ENCODE measurements at places on chromosomes 4 and X.
A peak's percentile ranks its signal among the peaks of the same experiment; 100 is the strongest.

GRCh38 chr4:117429061-117429460 is 343.7 kb upstream of the TRAM1L1 start:
- no peak for DNase-seq

- DNase-seq = peak; percentile 83
Measured at GRCh38 chrX:101595739-101596419, 21.9 kb downstream of the ARMCX6 start.

DNA sequence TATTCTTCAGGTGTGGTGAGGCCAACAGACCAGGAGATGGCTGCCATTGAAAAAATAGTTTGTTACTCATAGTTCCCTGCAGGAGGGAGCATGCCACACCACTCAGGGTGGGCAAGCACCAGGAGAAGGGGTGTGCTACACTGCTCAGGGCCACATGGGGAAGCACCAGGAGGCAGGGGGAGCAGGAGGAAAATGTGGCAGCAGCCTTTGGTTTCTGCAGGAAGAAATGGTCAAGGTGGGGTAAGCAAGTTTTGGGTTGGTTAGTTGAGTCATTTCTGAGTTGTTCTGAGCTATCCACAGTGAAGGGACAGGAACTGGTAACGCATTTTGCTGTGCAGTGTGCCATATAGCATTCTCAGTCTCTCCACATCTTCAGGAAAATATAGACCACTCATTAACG is 23.8 kb downstream of the FGFBP1 start:
- DNase-seq = no peak

DNA sequence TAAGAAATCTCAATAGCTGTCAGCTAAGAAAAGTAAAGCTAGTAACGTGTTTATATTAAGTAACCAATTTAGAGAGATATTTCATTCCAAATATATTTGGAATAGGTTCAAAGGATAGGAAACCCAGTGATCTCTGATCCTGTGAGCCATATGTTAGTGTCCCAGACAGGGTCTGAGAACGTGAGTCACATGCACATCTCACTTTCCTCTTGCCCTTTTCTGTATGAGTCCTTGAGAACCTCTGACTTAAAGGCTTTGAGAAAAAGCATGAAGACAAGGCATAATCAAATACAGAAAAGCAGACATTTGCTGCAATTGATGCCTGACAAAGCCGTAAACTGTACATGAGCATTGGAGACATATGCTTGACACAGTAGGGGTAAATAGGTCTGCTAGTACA is 655.1 kb upstream of the ADGRL3 start:
- no peak for DNase-seq

- DNase-seq = no peak
Measured at GRCh38 chr4:1033840-1034551, 22.6 kb downstream of the FGFRL1 start.

DNA sequence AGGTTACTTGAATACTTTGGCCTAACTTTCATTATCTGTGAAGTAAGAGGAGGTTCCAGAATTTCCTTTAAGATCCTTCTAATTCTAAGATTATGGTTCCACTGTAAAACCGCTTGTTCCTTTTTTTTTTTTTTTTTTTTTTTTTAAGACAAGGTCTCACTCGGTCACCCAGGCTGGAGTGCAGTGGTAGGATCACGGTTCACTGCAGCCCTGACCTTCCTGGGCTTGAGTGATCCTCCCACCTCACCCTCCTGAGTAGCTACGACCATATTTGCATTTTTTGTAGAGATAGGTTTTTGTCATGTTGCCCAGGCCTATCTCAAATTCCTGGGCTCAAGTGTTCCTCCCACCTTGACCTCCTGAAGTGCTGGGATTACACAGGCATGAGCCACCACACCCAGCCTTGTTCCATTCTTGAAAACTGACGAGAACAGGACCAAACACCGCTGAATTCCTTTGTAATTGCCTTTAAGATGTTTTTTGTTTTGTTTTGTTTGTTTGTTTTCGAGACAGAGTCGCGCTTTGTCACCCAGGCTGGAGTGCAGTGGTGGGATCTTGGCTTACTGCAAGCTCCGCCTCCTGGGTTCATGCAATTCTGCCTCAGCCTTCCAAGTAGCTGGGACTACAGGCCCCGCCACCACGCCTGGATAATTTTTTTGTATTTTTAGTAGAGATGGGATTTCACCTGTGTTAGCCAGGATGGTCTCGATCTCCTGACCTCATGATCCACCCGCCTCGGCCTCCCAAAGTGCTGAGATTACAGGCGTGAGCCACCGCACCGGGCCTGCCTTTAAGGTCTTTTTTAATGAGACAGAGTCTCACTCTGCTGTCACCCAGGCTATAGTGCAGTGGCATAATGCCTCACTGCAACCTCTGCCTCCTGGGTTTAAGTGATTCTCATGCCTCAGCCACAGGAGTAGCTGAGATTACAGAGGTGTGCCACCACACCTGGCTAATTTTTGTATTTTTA is 6.8 kb downstream of the PDS5A start:
- no peak for DNase-seq

GRCh38 chr4:130855533-130855932 is 1759.6 kb downstream of the C4orf33 start:
- DNase-seq = no peak

- DNase-seq = peak; percentile 93
Measured at GRCh38 chr4:40196724-40197281, at the start of gene RHOH. TSS of gene RHOH (plus strand) at chr4:40197031. CDS start at chr4:40243387, 46,356 bp downstream.

DNA sequence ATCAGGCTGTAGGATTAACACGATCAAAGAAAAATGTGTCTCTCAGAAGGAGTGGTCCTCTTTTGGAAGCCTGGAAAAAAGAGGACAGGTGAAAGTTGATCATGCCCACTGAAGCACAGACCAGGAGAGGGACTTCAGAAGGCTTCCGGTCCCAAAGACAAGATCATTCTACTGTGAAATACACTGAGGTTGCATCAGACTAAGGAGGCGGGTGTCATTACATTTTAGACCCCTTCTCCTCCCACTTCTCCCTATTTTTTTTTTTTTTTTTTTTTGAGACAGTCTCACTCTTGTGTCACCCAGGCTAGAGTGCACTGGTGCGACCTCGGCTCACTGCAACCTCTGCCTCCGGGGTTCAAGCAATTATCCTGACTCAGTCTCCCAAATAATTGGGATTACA is 67.5 kb downstream of the RBM47 start:
- no peak for DNase-seq

DNA sequence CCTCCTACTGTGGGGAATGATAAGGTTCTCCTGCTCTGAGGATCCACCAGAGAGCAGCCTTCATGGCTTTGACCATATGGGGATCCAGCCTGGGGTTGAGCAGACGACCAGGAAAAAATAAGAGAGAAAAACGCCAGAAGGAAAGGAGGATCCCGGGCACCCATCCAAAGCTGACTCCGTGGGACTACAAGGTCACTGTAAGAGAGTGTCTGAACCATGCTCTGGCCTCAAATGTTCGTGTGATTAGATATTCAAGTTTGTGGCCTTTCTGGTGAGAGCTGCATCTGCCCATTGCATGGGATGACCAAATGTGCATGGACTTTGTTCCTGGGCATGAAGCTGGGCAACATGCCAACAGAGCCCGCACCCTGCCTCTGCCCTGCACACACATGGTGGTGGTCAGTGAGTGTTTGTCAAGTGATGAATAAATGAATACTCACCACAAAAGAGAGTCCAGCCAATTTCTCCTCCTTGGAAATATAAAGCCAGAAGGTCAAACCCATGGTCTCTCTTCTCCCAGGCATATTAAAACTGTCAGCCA is 346.0 kb upstream of the GATB start:
- no peak for DNase-seq

- no peak for DNase-seq
Measured at GRCh38 chrX:9555354-9555753, 90.5 kb downstream of the TBL1X start.

DNA sequence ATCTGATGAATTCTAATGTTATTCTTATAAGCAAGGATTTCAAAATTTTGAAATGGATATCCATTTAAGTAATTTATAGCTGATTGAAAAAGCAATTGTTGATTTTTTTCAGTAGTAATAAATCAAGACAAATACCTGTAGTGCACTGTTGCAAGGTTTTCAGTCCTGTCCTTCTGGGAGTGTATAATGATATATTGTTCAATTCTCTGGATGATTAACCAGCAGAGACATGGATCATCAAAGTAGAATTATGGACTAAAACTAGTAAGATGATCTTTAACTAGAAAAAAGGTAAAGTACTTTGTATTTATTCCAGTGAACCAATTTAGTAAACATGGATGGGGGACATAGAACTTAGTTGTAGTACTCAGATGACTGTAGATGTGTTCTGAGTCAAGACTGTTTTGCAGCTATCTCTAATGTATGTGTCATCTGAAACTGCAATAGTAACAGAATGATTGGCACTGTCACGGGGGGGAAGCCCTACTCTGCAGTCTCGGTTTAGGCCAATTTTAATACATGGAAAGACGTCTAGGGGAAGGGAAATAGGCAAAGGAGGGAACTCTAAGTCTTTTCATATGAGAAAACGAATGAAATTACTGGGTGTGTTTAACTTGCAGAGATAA is 121.9 kb downstream of the GLRA3 start:
- no peak for DNase-seq

- DNase-seq = no peak
Measured at GRCh38 chr4:106767991-106768390, 268.1 kb downstream of the DKK2 start.

DNA sequence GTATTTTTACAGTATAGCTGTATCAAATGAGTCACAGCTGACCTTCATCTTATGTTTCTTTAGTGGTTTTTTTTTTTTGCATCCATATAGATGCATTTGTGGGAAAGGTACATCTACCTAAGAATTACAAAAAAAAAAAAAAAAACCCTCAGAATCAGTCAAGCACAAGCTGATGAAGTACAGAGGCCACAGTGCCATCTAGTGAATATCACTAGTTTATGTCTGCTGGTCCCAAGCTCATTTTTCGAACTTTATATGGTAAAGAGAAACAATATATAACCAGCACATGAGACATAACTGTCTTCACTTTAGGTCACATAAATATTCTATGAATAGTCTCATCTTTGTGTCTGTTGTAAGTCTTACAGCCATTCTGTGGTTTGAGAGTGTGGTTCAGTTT is 220.1 kb downstream of the DLG3 start:
- DNase-seq = peak; percentile 65

DNA sequence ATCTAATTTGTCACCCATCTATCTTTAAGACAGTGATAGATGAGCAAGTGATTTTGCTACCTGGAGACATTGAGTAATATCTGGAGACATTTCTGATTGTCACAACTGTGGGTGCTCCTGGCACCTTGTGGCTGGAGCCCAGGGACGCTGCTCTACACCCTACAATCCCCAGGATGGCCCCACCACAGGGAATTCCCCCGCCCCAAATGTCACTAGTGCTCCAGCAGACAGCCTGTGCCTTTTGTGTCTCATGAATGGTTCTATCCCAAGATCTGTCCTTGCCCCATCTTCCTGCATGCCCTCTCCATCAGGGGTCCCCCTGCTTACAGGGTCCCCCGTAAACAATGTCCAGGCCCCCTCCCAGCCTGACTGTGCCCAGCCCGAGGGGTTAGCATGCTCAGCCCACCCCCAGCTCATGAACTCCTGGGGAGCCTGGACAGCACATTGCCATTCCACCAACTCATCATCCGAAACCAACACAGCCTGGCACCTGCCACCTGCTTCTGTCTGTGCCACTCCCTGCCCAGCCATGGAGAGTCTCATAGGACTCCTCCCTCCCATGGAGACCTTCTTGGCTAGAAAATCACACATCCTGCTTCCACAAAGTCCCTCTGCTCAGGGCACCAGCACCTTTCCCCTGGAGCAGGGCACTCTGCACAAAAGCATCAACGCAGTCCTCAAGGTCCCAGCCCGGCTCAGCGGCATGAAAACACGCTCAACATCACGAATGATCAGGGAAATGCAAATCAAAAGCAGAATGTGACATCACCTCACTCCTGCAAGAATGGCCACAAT is 5.7 kb downstream of the P2RY8 start:
- DNase-seq = peak; percentile 28

DNA sequence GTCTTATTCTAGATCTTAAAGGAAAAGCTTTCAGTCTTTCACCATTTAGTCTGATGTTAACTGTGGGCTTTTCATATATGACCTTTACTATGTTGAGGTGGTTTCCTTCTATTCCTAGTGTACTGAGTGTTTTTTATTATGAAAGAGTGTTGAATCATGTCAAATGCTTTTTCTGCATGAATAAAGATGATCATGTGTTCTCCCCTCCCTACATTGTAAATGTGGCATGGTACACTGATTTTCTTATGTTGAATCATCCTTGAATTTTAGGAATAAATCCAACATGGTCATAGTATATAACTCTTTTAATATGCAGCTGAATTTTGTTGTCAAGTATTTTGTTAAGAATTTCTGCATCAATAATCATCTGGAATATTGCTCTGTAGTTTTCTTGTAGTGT is 4.3 kb downstream of the CLGN start:
- DNase-seq = no peak

GRCh38 chr4:55549888-55550287 is 3.2 kb upstream of the CLOCK start:
- no peak for DNase-seq

GRCh38 chrX:19566359-19567222 is 51.3 kb upstream of the MAP3K15 start:
- DNase-seq = no peak

- no peak for DNase-seq
Measured at GRCh38 chr4:84499624-84499982, 511 bp upstream of the NKX6-1 start.

- DNase-seq = no peak
Measured at GRCh38 chr4:87067124-87067885, 132.5 kb downstream of the AFF1 start.

DNA sequence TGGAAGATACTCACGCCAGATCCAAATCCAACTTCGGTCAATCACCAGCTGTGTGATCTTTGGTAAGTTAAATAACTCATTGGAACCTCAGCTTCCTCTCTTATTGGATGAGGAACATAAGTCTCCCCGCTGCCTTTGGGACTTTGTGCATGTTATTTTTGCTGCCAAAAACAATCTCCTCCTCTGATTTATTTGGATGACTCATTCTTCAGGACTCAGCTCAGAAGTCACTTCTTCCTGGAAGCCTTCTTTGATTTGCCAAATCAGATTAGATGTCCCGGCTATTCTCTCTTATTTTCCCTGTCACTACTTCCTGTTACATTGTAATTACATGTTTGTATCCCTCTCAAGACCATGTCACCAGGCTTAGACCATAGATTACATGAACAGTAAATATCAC is 138.0 kb upstream of the BOD1L1 start:
- DNase-seq = no peak

Data from Karpas-422 (cell line).